Activated CD4-positive, alpha-beta T cell treated with anti-CD3 and anti-CD28 coated beads for 24 hours (primary cell): ENCODE measurements at places on chromosomes 5 and 9.

DNA sequence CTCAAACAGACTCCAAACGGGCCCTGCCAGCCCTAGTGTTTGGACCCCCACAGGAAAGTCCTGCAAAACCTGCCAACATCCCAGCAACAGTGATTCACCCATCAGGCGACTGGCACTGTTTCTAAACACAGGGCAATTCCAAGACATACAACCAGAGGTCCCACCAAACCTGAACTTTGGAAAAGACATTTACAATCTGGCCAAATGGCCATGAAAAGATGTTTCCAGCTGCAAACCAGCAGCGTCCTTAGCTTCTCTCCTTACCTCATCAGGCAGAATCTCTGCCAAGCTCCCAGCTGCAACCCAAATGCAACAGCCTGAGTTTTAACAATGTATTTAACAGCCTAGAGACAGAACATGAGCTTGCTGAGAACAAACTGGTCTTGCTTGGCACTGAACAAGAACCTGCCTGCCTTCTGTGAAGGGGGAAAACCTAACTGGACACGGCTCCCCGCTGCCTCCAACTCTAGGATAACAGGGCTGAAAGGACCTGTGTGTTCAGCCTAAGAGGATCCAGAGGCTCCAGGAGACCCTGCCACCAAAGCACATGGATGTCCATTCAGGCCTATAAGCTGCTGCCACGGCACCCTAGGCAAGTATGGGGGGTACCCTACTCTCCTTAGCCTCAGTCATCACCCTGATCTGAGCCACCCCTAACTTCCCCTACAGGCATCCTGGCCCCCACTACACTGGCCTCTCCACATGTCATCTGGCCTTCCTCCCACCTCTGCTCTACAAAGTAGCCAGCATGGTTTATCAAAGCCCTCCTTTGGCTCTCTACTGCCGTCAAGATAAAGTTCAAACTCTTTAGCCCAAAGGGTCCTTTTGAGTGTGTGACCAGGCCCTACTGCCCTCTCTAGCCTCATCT lies 5.6 kb downstream of the P4HA2 start:
- no peak for DNase-seq

DNA sequence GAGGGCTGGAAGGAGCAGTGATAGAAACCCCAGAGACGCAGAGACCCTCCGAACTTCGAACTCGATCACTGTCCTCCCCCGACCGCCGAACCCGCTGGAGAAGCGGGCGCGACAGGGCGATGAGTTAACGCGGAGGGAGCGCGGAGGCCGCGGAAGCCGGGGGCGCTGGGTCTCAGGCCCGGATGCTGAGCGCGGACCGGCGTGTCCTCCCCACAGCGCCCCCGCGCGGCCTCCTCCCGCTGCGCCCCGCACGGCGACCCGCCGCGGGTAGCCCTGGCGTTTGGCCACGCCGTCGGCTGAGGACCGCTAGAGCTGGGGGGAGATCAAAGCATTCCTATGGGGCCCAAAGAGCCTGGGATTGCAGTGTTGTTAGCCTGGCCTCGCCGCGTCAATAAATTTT lies 7.7 kb upstream of the DMRT2 start:
- DNase-seq = no peak

GRCh38 chr5:30050056-30050815 lies 1143.2 kb upstream of the CDH6 start:
- DNase-seq = no peak

DNA sequence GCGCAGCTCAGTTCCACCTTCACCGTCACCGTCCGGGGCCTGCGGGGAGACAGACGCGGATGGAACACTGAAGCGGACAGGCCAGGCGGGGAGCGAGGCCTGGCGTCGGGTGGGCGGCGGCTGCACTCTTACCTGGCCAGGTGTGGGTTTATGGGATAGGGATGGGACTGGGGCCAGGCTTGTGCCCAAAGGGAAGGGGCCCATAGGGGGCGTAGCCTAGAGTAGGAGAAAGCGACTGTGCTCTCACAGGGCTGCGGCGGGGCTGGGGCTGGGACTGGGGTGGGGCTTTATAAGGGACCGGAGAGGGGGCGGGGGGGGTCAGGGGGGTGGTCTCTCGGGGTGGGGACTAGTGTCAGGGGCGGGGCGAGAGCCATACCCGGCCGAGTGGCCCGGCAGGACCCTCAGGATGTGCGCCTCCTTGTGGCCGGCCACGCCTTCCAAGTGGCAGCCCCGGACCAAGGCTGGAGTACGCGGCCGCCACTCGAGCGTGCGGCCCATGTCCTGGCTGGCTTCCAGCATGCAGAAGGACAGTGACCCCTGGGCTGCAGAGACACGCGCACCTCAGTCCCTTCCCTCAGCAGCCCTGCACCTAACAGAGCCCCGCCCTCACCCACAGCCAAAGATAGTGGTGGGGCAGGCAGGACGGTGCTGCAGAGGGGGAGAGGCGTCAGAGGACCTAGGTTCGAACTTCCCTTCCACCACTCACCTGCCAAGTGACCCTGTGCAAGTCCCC lies 22.8 kb downstream of the FPGS start:
- DNase-seq = no peak

DNA sequence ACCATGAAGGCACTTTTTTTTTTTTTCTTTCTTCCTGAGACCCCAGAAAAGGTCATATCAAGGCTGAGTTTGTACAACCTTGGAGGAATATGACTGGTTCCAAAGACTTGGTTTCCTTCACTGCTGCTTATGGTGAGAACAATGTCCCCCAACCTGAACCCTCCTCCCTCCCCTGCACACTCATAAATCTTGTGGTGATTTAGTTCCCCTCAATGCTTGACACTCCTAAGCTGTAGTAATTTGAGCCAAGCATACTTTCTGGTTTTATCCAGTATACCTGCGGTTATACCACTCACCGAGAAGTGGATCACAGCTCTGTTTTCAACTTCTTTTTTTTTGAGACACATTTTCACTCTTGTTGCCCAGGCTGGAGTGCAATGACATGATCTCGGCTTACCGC lies 149.9 kb upstream of the KLF4 start:
- no peak for DNase-seq
